ENCODE measurements at places on chromosomes 2 and 18.

- DNase-seq = no peak
Observed at GRCh38 chr18:48413342-48413741, 4.2 kb upstream of the ZBTB7C start.

DNA sequence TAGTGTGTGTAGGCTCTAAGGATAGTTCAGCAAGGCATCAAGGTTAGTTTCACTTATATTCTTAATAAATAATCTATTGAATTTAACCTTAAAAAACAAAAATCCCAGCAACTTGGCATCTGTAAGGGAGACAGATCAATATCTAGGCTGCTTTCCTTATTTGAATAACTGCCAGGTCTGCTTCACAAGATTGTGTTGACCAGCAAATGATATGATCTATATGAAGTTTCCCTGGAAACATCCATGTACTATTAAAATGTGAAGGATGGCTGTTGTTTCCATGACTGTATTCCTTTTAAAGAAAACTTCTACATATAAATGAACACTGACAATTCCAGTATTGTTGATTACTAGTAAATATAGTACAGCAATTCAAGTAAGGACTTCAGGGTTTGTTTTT is 109.4 kb downstream of the SPTBN1 start:
- no peak for DNase-seq

DNA sequence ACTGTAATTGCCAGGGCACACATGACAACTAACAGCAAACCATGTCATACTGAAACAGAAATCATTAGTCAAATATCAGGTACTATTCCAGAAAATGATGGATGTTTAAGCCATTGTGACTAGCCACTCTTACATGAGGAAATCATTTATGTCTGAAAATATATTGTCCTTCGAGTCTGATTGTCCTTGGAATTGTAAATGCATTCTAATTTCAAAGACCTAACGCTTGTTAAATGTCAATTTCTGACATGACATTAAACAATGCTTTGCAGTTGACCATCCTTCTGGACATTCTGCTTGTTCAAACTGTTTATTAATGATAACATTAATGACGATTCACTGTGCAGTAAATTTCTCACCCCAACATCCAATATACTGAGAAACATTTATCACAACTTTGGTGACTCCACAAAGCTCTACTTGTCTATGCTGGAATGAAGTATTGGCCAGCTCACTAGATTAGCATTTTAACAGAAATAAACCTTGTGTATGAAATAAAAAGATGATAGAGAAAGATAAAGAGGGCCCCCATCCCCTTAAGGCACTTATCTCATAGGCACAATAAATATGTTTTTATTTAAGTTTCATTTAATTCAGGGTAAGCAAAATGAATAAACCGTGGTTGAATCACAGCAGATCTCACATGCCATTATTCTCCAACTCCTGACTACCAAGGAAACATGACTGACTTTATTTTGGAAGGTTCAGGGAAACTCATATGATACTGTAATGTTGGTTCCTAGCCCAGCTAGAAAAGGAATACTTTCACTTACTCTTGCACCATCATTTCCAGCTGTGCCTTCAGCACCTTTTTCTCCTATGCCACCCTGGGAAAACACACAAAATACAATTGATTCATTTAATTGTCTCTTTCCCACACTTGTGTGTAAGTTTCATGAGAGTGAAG is 82.3 kb downstream of the COL3A1 start:
- no peak for DNase-seq

DNA sequence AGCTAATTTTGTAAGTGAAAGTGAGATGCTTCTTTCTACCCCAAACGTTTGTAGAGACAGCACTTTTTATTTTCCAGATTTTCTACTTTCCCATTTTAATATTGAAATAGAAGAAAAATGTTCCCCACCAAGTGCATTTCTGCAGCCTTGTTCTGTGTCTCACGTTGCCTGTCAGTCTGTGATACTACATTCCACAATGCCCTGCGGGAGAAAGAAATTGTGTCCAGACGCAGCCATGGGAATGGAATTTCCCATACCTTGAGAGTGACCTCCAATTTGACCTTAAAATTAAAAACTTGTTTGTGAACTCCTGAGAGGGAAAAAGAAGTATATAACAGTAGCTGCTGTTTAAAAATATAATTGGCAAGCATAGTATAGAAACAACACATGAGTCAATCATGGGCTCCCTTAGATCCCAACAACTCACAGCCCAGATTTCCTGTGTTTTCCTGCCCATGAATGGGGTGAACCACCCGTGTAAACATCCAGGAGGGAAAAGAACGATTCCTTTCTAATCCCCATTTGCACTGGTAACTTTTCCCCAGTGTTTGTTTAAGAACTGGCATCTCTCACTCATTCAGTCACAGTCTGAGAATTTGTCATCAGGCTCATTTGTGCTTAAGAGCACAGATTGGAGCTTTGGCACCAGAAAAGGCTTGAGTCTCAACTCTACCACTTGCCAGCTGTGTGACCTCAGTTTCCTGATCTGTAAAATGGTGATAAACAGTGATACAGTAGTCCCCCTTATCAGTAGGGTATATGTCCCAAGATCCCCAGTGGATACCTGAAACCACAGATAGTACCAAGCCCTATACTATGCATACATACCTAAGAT is 166.1 kb upstream of the ZNF521 start:
- DNase-seq = no peak

DNA sequence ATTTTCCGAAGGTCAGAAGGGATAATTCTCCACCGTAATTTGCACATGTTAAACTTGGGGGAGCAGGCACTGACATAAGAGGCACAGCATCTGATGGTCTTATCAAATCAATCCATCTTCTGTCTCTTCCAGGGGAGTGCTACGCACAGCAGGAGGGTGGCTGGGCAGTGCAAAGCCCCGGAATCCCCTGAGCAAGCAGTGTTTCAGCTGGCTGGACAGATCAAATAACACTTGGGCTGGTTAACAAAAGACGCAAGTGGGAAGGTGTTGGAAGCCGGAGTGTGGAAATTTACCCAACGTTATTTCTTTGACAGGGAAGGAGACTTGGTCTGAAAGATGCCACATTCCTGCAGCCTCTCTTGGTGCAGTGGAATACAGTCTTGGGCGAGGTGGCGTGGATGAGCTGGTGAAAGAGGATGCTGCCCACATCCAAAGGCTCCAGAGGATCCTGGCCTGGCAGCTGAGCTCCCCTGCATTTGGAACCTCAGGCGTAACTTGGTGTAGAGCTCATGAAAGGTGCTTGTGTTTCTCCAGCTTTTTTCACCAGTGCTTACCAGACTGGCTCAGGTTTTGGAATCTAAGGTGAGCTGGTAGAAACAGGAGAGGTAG is 103.0 kb downstream of the MAPK4 start:
- peak; percentile 39 for DNase-seq

DNA sequence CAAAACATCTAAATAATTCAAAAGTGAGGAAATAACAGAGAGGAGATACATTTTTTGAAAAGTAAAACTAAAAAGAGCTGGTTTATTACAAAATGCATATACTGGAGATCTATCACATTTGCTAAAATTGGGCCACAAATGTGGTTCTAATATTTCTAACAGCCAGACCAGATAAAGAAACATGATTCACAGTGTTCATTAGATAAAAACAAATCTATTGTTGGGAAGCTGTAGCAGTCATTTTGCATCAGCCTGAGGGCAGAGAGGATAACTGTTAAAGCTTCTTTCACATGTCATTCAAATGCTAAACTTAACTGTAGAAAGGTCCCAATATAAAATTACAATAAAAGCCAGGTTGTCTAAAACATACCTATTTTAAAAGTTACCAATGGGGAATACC is 148.3 kb downstream of the GULP1 start:
- DNase-seq = no peak

GRCh38 chr2:111200333-111200881 is 79.7 kb downstream of the BCL2L11 start:
- peak; percentile 68 for DNase-seq

DNA sequence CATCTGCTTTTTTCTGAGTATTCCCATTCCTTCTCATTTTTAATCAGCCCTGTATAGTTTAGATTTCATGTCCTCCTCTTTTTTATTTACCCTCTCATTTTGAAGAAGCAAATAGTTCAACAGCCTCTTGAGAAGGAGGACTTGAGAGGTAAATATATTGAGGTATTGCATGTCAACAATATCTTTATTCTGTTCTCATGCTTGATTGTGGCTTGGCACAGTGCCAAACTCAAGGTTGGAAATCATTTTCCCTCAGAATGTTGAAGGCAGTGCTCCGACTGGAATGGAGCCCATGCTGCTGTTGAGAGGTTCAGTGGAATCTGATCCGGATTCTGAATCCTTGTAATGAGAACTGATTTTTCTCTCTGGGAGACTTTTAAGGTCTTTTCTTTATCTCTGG is 31.0 kb upstream of the GALNT3 start:
- no peak for DNase-seq

DNA sequence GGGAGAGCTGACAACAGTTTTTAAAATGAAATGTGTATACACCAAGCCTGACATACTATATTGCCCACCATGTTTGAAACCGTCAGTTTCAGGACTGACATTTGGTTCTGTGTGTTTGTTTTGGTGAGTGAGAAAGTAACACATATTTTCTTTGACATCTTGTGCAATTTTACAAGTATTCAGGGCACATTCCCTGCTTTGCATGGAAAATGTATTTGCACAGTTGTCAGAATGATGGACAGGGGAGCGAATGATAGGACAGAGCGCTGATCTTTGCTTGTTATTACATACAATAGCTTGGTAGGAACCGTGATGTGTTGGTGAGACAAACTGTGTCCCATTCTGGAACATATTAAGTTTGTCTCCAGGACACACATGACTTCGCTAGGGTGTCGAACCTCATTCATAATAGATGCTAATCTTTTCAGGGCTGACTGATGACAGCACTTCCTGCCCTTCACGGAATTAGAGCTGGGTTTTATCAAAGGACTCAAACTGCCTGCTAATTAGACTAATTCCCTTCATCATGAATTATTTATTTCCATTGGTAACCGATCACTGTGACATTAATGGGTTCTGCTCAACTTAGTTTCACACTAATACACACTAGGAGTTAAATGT is 158.5 kb downstream of the CDCA7 start:
- DNase-seq = no peak

GRCh38 chr2:150963336-150963735 is 298.3 kb downstream of the RBM43 start:
- no peak for DNase-seq

- peak; percentile 51 for DNase-seq
Observed at GRCh38 chr18:28331551-28331950, 154.6 kb upstream of the CDH2 start.

GRCh38 chr2:224638301-224638823 is 53.2 kb upstream of the CUL3 start:
- no peak for DNase-seq

GRCh38 chr2:235227590-235227989 is 266.3 kb upstream of the AGAP1 start:
- DNase-seq = no peak
